AG20443 (cell line): ENCODE measurements at places on chromosomes 11 and 22.
A peak's percentile ranks its signal among the peaks of the same experiment; 100 is the strongest.

DNA sequence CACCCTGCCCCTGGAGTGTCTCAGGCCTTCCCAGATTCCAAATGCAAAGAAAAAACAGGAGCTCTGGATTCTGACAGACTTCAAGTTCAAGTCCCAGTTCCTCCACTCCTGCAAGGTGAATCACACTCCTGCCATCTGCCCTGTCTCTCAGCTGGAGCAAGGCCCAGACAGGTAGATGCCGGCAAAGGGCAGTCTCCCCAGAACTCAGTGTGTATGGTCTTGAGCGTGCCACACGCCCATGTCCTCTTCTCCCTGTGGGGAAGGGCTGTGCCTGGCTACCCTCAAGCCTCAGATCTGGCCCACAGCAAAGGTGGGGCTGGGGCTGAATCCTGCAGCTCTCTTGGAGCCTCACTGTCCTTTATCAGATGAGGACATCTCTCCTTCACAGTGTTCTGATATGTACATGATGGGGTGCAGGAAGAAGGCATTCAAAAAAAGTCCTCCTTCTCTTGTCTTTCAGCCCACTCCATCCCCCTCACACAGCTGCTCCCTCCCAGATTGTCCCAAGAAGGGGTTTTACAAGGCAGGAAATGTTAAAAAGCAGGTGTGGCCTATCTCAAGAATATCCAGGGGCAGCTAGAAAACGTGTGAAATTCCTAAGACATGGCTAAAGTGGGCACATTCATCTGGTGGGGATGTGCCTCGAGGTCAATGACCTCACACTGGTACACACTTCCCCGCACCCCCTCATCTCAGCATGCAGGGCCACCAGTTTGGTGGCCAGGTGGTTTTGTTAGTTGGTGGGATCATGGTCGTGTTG is 27.7 kb upstream of the ARFGAP3 start:
- no peak for DNase-seq

DNA sequence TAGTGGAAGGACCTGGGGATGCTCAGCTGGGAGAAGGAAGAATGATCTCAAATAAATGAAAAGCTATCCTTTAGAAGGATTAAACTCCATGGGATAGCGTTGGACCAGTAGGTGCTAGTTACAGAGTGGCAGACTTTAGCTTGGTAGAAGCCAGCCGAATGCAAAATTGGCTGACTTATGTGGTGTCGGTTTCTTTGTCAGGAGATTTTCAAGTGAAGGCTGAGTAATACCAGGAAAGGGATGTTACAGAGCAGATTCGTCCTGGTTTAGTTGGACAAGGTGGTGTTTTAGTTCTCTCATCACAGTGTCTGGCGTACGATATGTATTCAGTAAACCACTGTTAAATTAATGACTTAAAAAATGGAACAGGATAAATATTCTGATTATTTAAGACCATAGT is 26.0 kb downstream of the FDX1 start:
- DNase-seq: no peak

GRCh38 chr11:94303966-94304958 is at the start of gene IZUMO1R:
Gene IZUMO1R (plus strand): TSS chr11:94304580. CDS start chr11:94305637, 1,057 bp downstream.
- DNase-seq: no peak

- DNase-seq: no peak
Measured at GRCh38 chr11:1271406-1271805, 38.0 kb downstream of the TOLLIP start.

GRCh38 chr11:34957206-34957605 is 40.8 kb downstream of the PDHX start:
- no peak for DNase-seq

DNA sequence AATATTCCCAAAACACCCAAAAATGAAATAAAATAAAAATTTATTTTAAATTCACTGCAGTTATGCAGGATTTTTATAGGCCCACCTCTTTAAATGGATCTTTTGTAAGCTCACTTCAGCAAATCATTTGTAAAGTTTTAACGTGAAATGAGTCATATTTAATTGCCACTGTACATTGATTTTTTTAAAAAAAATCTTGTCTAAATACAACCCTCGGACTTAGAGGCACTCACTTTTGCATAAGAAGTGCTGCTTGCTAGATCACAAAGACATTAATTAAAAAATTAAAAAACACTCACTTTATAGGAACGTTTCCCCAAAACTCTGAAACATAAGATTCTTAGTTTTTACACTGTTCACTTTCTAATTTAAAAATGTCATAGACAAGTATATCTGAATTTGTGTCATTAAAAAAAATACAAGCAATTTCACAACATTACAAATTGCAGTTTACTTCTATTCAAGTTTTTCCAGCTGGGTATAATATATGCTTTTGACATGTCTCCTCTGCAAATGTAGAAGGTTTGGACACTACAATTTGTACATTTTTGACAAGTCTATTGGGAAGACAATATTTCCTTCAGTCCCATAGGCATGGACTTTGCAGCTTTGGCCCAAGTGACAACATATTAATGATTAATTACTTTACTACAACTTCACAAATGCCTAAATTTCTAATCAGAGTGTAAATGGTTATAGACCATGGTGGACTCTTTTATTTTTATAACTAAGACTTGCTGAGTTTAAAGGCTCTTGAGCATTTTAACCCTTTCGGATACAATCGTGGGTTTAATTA is 1088.4 kb downstream of the LRRC4C start:
- DNase-seq: no peak

- no peak for DNase-seq
Measured at GRCh38 chr11:122107045-122107444, 9.0 kb downstream of the BLID start.

DNA sequence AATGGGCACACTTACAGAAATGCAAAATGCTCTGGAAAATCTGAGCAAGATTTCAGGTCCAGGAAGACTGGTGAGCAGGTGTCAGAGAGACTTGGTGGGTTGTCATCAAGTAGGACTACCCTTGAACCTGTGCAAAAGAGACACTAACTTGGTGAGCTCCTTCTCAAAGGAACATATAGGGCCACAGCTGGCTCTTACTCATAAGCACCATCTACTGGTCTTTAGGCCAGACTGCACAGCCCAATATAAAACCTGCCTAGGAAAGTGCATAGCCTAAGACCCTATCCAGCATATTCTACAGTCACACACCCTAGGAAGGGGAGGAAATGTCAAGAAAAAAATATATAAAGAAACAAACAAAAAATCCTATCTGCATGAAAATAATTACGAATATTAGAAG is 18.2 kb upstream of the OR10W1 start:
- DNase-seq: peak; percentile 52

DNA sequence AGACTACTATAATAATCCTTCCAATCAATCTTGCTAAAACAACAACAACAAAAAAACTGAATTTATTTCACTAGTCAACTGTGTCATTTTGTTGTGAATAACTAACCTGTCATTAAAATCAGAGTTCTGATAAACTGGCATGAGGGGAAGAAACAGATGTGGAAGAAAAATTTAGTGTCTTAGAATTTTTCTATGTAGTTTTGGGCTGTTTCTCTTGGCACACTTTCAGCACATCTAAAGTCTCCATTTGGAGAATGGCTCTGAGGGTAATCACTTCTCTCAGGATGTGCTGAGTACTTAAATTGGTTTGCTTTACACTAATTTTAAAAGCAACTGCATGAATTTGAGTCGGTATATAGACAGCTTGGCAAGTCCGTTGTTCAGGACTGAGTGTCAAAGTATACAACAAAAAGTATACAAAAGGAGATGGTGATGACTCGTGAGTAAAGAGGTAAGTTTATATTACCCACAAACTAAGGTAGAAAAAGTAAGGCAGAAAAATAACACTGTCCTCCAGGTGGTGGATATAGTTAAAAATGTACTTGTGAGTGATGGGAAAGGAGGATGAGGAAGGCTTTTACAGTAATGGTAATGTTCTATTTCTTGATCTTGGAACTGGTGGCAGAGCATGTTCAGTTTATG is 10.2 kb downstream of the HTATIP2 start:
- no peak for DNase-seq

- no peak for DNase-seq
Measured at GRCh38 chr11:60390419-60390818, 5.8 kb upstream of the MS4A14 start.

DNA sequence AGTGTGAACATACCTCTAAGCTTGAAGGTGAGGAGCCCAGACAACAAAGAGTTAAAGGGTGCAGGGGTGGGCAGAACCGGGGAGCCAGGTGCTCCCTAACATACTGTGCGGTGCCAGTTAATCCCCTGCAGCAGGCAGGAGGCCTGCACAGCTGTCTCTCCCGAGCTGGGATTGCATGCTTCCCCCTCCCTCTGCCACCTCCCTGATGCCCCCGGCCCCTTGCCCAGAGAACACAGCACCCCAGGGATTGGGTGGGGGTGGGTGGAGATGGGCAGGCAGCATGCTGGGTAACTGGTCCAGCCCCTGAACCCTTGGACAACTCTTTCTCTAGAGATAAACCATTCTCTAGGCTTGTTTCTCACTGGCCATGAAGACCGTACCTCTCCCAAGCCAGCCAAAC is 67.7 kb upstream of the MYOD1 start:
- no peak for DNase-seq

DNA sequence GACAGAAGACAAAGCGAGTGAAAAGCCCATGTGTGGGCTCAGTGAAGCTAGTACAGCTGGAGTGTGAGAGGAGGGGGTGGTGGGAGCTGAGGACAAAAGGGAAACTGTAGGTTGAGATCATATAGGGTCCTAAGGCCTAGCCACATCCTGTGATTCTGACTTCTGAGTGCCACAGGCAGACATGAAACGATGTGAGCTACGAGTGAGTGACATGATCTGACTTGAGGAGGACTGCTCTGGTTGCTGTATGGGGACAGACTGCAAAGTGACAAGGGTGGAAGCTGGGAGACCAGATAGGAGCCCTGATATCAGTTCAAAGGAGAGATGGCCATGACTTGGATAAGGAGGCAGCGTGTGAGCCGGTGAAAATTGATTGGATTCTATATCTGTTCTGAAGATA is 85.4 kb downstream of the MICAL2 start:
- no peak for DNase-seq

DNA sequence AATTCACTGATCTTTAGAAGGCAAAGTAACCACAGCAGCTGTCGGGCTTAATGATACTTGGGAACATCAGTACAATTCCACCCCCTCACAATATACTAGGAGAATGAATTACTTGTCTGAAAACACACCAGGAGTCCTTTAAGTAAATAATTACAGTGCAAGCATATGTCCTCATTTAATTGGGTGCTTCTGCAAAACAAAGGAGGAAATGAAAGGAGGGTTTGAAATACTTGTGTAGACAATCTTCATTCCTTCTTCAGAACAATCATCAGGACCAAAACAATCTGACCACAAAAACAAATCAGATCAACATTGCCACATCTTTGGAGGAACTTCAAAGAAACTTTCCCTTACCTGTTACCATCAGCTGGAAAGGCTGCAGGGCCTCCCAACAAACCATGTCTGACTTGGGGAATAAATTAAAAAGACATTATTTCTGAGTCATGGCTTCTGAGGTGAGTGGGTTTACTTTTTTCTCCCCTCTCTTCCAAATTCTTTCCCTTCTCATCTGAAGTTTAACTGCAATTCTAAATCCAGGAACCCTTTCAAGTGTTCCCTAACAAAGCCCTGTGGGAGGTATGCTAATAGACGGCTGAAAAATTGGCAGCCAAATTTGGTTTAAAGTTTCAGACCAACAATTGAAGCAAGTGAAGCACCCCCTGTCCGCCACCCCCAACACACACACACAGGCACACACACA is 12.5 kb upstream of the CCDC117 start:
- no peak for DNase-seq

DNA sequence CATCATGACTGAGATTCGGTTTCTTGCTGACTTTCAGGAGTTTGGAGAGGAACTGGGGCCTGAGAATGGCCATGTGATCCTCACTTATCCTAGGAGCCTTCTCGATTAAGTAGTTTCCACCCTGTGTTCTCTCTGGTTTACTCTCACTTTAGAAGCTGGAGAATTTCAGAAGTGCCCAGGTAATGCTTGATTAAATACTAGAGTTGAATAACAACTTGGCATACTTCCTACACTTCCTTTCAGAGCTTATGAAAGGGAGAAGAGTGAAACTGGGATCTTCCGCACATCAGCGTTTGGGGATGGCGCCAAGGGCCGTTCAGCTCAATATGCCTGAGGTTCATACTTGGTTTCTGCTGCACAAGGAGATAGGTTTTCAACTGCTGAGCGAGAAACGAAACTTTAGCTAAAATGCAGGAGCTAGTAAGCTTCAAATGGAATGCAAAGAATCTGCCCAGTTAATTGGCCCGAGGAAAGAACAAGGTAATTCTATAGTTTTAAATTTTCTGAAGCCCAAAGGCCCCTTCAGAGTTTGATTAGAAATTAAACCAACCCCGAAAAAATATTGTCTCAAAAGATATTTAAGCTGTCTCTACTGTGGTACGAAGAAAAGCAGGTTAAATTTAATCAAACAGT is 823 bp upstream of the MUC15 start:
- DNase-seq: no peak

DNA sequence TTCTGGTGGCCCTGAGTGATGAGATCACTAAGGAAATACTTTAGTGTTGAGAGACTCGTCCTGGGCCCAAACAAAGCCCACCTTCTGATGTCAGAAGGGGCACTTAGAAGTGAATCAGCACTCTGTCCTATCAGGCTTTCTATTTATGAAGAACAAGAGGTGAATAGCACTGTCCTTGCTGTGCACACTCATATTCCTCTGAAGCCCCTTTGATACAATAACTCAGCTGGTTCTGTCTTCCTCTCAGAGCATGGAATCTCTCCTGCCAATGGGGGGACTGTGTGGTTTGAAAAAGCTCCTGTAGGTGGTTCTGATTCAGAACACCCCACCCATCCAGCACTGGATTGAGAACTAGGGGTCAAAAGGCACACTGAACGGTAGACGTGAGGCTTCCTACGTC is 348.1 kb downstream of the ETS1 start:
- DNase-seq: no peak

GRCh38 chr11:12792590-12792989 is 118.4 kb downstream of the TEAD1 start:
- DNase-seq: no peak

DNA sequence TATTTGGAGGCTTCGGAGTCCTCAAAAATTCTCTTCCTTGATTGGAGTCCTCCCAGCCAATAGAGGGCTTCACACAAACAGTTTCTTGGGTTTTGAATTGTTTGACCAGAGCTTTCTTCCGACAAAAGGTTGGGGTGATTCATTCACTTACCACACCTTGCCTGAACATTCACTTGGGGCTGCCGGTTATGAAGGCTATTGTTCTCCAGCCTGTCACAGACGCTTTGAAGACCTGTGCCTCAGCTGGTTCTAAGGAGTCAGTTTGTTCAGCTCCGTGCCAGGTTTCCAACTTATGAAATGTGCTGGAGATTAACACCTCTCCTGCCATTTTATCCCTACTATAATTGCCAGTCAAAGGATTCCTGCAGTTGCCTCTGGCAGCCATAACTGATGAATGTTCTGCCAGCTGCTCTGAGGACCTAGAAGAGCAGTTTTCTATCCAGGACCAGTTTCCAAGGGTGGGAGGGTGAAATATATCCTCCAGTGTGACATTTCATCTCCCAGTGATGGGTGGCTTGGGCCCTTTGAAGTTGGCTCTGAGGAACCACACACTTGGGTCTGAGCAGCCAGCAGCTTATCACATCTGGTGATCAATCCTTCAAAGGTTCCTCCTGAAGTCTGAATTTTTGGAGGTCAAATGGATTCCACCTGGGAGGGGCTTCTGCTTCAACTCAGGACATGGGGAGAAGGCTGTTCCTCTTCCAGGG is 31.4 kb downstream of the LIMK2 start:
- no peak for DNase-seq

GRCh38 chr11:21564095-21564494 is 628.8 kb upstream of the ANO5 start:
- DNase-seq: no peak
